Activated gamma-delta T cell (primary cell): ENCODE measurements at places on chromosomes 2 and 18.

- DNase-seq, result no peak
These were observed 63.8 kb downstream of the EHD3 start for GRCh38 chr2:31297751-31298150.

DNA sequence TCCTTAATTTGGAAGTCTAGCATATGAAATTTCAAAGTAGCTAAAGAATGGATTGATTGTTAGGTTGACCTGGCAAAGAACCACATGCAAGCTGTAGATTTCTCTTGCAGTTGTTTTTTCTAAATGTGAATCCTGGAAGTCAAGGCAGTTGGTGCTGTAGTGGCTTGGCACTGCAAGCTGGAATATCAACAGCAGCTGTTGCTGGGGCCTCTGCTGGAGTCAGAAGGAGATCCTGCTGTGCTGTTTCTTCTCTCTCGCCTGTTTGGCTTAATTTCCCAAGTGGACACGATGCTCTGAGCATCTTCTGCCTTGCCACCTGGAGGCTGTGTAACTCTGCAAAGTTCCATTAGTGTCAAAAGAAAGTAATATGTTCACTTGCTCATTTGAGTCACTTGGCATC lies 12.6 kb downstream of the PIK3C3 start:
- DNase-seq, result no peak

- no peak for DNase-seq
These were observed 1.1 kb downstream of the HADHB start for GRCh38 chr2:26245810-26246209.

DNA sequence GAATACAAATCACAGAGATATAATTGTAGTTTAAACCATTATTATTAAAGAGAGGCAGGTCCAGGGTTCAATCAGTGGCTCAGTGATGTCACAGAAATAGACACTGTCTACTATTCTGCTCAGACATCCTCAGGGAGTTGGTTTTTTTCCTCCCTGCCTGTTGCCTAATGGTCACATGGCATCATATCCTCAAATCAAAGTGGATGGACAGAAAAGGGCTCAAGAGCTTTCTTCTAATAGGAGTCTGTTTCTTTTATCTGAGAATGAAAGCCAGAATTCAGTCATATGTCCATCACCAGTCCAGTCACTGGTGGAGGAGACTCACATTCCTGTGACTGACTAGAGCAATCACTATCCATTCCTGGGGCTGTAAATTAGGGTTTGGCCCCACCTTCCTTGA lies 27.9 kb upstream of the EPC2 start:
- DNase-seq, result no peak

DNA sequence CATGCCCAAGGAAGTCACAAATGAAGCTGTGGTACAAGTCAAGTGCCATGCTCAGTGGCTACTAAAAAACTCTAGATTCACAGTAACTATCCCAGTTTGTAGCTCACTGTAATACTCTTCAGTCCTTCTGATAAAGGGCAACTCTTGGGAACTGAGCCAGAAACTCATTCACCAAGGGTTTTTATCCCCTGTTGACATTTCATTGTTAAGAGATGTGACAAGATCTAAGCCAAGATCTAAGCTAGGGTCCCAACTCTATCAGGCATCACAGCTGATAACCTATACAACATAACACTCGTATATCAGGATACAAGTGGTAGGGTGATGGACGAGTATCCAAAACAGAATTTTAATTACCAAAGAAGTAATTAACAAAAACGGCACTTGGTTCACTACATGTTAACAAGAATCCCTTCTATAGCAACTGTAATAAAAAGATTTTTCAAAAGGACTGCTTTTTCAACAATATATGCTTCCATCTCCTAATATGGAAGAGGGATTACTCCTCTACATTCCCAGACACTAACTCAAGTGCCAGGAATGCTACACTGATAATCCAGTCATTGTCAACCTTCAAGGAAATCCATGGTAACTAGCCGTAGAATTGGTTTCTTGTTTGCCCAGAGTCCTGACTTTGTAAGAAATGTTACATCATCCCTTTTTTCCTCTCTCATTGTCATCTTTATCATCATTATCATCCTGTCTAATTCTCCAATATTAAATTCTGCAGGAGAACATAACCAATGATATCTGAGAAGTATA lies 111.7 kb downstream of the CDH2 start:
- no peak for DNase-seq

DNA sequence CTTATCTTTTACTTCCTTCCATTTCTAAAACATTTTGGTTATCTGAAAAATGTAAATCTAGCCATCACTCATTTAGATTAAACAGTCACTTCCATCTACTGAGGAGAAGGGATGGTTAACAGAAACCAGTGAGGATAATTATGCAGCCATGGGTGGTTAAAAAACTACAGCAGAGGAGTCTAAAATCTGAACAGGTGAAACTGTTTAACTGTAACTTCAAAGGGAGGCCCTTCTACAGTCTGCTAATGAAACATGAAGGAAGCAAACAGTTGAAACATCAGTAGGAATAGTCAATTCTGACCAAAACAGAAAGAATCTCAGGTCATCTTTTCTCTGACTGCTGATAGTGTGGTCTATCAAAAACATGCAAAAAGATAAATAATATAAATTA lies 71.0 kb downstream of the DTNB start:
- no peak for DNase-seq

DNA sequence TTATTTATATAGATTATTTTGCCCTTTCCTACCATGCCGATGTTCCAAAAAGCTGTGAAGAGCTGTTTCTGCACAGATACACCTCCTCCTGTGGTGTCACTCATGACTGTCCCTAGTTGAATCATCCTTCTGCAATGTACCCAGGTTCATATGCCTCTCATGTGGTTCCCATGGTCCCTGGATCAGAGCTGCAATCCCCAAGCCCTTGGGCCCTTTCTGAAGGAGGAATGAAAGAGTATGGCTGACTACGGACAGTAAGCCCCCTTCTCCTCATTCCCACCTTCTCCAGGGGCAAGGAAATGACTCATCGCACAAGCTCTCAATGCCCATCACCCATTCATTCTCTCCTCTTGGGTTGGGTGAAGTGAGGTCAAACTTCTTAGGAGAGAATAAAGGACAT lies 63.9 kb upstream of the ACVR1 start:
- DNase-seq, result no peak

- DNase-seq, result no peak
These were observed 48.8 kb upstream of the ITSN2 start for GRCh38 chr2:24409171-24409570.

- no peak for DNase-seq
These were observed 177.0 kb downstream of the TGIF1 start for GRCh38 chr18:3626929-3627458.

GRCh38 chr2:199356412-199356811 lies 101.3 kb downstream of the SATB2 start:
- DNase-seq, result no peak

GRCh38 chr2:229868794-229869193 lies 53.0 kb downstream of the TRIP12 start:
- no peak for DNase-seq

DNA sequence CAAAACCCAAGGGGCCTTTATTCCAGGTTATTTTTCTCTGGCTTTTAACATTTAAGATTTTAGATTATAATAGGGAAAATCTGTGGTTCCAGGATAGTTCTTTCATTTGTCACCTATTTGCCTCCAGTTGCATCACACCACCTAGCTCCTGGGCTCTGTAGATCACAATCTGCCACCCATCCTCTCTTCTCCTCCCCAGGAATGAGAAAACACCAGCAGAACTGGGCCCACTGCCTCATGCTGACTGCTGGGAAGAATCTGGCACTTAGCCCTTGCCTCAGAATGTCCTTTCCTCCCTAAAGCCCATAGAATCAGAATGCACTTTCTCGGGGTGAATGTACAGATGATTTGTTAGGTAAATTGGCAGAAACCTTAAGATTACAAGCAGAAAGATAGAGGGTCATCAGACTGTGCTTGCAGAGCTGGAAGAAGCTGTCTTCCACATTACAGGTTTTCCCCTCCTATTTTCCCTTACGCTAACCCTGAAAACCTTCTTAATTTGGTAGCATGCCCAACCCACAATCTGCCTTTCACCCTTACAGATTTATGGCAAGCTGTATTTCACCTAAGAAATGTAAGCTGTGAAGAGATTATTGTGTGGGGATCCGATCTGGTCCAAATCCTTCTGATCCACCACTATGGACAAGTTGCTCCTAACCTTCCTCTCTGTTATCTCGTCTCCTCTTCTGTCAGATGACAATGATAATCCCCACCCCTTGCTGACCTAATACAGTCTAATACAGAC lies 72.6 kb downstream of the LRRC30 start:
- DNase-seq, result no peak

GRCh38 chr2:48219234-48219554 lies 310.8 kb upstream of the STON1 start:
- no peak for DNase-seq

DNA sequence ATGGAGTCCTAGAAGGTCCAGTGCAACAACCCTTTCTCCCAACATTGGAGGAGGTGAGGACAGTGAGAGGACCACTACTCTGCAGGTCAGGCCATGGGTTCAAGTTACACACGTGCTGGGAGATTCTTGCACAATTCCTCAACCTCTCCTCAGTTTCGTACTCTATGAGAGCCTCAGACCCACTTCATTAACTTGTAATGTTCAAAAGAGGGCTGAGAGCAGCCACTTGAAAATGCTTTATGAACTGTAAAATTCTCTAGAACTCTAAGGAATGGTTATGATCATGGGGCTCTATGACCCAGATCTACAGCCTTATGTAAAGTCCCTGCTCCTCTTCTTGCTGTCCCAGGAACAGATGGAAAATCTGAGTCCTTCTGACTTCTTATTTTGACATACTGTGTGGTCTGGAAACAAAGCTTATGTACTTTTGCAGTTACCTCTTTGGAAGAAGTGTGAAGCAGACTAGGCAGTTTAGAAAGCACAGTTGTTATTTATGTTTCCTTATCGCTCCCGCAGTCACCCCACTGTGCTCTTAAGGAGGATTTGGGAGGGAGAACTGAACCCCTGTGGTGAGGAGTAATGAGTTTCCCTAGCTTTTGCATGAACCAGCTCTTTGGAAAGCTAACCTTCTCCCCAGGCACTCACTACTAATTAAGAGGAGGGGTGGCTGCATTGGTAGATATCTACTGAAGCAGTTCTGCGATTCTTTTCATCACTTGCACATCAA lies 296.6 kb downstream of the LRRTM1 start:
- DNase-seq, result no peak

- no peak for DNase-seq
These were observed 118.0 kb downstream of the RAB3GAP1 start for GRCh38 chr2:135169900-135170753.

GRCh38 chr2:9735335-9735734 lies 104.5 kb upstream of the YWHAQ start:
- DNase-seq, result no peak

GRCh38 chr2:138356178-138356577 lies 145.4 kb upstream of the SPOPL start:
- no peak for DNase-seq

- DNase-seq, result no peak
These were observed 3.1 kb downstream of the PAIP2B start for GRCh38 chr2:71223767-71224333.

DNA sequence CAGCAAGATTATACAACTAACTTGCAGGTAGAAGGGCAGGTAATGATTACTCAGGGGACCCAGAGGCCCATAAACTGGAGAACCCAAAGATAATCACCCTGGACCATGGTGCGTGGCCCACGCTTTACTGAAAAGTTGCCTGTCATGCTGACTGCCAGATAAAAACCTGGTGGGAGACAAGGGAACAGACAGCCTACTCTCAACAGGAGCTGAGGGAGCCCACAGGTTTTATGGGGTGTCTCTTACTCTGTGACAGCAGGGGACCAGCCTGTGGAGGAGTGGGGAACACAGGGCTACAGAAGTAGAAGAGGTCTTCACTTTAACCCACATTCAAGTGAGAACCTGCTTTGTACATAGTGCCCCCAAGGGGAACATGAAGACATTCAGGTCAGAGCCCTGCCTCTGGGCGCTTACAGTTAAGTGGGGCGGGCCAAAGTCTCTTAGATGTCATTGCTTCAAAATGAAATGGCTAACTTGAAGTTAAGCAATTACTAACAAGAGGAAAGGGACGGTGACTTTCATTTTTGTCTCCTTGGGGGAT lies 60.4 kb downstream of the DHRS9 start:
- DNase-seq, result no peak

DNA sequence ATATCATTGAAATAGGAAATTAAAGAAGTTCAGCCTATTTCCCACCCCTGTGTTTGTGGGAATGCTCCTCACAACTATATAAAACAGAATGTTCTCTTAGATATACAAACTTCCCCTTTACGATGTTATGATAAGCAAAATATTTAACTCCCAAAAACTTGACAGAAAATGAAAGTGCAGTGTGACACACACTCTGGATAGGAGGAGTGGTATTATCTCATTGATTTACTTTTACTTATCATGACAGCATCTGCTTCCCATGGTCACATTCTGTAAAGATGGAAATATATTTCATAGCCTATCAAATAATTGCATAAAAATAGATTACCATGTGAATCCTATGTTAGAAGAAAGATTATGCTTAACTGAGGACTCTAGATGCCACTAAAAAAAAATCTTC lies 96.6 kb upstream of the STK17B start:
- no peak for DNase-seq

- no peak for DNase-seq
These were observed 63.1 kb downstream of the CYP26B1 start for GRCh38 chr2:72084584-72084976.

DNA sequence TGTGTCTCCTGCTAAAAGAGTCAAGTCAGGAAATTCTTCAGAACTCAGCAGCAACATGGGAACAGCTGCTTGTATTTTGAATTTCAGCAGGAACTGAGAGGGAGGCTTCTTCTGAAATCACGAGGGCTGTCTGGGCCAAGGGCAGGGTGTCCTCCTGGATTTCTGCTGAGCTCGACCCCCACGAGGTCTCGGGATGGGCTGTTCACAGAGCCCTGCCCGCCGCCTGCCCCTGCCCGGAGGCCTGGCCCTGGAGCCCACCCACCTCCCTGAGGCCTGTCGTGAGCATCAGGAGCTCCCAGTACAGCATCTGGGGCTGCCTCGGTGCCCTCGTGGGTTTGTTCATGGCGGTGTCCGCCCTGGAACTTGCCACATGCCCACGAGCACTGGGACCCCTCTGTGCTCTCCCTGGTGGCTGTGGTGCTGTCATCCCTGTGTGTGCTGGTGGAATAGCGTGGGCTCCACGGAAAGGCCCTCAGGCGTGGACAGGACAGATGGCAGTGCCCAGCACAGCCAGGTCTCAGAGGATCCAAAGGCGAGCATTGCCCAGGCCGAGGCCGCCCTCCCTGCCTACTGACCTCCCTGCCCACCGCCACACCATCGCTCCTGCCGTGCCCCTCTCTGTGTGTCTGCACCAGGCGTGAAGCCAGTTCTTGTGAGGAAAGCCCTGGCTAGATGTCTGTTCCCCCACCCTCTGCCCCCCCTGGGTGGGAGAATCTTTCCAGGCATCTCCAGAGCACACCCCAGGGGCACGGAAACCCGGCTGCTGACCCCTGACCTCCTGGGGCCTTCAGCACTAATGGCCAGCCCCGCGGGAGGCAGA lies 25.9 kb downstream of the RAMP1 start:
- DNase-seq, result no peak

DNA sequence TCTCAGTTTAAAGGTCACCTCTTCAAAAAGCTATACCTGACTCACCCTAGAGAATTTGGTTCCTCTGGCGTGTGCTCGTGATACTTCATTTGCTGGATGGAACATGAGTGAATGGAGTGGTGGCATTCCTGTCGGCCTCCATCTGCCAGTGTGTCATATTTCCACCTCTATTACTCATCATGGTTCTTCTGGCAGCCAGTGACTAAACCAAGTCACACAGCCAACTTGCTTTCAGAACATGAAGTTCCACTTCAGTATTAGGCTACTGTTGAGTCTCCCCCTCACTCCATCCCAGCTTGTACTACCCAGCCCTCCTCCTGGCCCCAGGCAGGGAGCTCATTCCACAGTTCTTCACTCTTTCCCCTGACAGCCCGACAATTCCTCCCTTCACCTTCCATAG lies 169.8 kb downstream of the MREG start:
- no peak for DNase-seq
